ENCODE measurements at places on chromosomes 13 and 19. TPM values are rescaled to one million over a fixed set of nuclear protein-coding genes. Genes with fewer than 3 reads are reported as not detected.

ONECUT3 gene
- total RNA-seq, result not detected

FFAR2 gene
- total RNA-seq, result not detected

TMEM272 gene
- not detected for total RNA-seq

SULT2A1 gene
- not detected for total RNA-seq

OR7A10 gene
- not detected for total RNA-seq

WBP4 gene
- 8.5 TPM for total RNA-seq

TBC1D4 gene
- 7.2 TPM for total RNA-seq

SIGLEC6 gene
- 1.0 TPM for total RNA-seq

ARHGAP45 gene
- 320 TPM for total RNA-seq

C19orf38 gene
- 2.7 TPM for total RNA-seq

ACTN4 gene
- 574 TPM for total RNA-seq

ZNF724 gene
- total RNA-seq, result 12.3 TPM

ZNF69 gene
- 3.0 TPM for total RNA-seq

PPP1R13L gene
- 14.1 TPM for total RNA-seq

C1QTNF9B gene
- total RNA-seq, result not detected

OR4F17 gene
- total RNA-seq, result not detected

ZNF132 gene
- total RNA-seq, result 3.2 TPM

PSPN gene
- total RNA-seq, result 1.8 TPM

CEACAM7 gene
- not detected for total RNA-seq

FCGBP gene
- total RNA-seq, result 3.4 TPM

ZNF543 gene
- total RNA-seq, result 5.9 TPM

OR10H2 gene
- total RNA-seq, result not detected

PSG6 gene
- not detected for total RNA-seq

FXYD1 gene
- total RNA-seq, result not detected

POU4F1 gene
- total RNA-seq, result 1.1 TPM

ZFP36 gene
- total RNA-seq, result 27.8 TPM

CEACAM3 gene
- not detected for total RNA-seq

HIF3A gene
- not detected for total RNA-seq

CYP2A6 gene
- total RNA-seq, result not detected

ISYNA1 gene
- total RNA-seq, result 19.0 TPM

CD37 gene
- 102 TPM for total RNA-seq

KLF5 gene
- total RNA-seq, result 1.5 TPM

KCNRG gene
- total RNA-seq, result 0.67 TPM

B3GLCT gene
- total RNA-seq, result 5.7 TPM

ICAM5 gene
- total RNA-seq, result 0.83 TPM

KCNN1 gene
- 1.0 TPM for total RNA-seq
